ENCODE measurements at places on chromosomes 6 and 20.

- no peak for DNase-seq
Observed at GRCh38 chr6:131060311-131060710, 2.7 kb downstream of the EPB41L2 start.

DNA sequence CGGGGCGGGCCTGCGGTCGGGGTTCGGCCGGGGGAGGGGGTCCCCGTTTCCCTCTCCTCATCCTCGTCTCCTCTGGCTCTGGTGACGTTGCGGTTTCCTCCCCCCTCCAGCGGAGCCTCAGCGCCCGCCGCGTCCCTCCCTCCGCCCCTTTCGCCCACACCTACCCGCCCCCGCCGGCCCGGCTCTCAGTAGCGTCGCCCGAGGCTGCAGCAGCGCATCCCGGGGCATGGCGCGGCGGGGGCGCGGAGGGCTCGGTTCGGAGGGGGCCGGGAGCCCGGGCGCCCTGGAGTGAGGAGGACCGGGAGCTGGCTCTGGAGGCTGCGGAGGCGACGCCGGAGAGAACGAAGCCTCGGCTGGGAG lies at the start of gene DSE:
TSS of gene DSE (plus strand) at position 188 of the 360 bp plus-strand sequence. CDS start 28,304 bp downstream, outside the sequence.
- no peak for DNase-seq

DNA sequence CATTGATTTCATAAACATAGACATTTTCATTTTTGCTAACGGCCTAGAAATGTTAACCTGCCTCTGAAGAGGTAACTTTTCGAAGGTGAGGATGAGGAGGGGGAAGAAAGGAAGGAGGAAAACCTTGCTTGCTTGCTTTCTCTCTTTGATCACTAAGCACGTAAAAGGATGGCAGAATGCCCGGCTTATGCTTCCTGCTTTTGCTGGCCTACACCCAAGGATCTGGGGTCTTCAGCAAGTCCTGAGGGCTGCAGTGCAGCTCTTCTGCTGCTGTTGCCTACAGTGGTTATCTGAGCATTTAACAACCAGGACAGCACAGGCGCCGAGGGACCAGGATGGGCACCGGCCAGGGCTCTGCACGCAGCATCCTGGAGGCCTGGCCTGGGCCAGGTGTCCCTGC lies 150.8 kb upstream of the TAB2 start:
- no peak for DNase-seq

GRCh38 chr20:60381643-60382400 lies 423.6 kb downstream of the CDH26 start:
- no peak for DNase-seq

GRCh38 chr20:51934301-51935002 lies 132.1 kb upstream of the SALL4 start:
- DNase-seq: no peak

- DNase-seq: no peak
Observed at GRCh38 chr6:114634016-114634415, 291.2 kb upstream of the HS3ST5 start.

DNA sequence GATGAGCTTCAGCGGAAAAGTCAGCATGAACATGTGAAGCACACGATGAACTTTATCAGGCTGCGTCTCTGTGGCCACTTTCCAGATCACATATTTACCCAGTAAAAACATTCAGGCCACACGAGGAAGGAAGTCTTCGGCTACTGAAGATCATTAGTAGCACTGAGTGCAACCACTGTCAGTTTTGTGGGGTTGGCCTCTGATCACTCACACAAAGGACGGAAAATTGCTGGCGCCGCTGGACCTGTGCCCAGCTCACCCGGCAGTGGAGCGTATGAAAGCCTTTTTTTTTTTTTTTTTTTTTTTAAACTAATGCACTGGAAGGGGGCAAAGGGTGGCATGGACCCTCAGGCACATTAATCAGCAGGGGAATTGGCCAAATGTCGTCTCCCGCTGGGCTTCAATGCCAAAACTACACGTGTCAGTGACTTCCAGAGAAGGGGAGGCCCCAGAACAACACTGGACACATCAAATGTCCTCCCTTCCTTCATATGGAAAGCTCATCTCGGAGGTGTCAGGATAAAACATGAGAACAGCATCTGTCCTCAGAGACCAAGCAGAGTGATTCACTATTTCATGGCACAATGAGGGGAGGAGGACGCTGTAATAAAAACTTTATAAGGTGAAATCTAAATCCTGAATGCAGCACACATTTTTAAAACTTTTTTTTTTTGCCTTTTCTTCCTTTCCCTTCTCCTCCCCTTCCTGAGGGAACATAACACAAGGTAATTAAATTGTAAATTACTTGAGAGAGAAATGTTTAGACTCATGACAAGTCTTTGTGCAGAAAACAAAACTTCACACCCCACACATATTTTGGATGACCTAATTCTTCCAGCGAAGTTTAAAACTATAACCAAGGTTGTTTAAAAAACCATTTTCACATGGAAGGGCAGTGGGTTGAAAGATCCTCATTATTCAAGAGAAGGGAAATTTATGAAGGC lies 223.4 kb downstream of the FOXC1 start:
- no peak for DNase-seq

- no peak for DNase-seq
Observed at GRCh38 chr6:27593200-27593818, 120.4 kb upstream of the ZNF184 start.

GRCh38 chr20:8045946-8046345 lies 26.4 kb upstream of the TMX4 start:
- no peak for DNase-seq

GRCh38 chr6:104527311-104527710 lies 332.4 kb downstream of the HACE1 start:
- no peak for DNase-seq

- no peak for DNase-seq
Observed at GRCh38 chr6:44132476-44132875, 5.1 kb downstream of the TMEM63B start.

DNA sequence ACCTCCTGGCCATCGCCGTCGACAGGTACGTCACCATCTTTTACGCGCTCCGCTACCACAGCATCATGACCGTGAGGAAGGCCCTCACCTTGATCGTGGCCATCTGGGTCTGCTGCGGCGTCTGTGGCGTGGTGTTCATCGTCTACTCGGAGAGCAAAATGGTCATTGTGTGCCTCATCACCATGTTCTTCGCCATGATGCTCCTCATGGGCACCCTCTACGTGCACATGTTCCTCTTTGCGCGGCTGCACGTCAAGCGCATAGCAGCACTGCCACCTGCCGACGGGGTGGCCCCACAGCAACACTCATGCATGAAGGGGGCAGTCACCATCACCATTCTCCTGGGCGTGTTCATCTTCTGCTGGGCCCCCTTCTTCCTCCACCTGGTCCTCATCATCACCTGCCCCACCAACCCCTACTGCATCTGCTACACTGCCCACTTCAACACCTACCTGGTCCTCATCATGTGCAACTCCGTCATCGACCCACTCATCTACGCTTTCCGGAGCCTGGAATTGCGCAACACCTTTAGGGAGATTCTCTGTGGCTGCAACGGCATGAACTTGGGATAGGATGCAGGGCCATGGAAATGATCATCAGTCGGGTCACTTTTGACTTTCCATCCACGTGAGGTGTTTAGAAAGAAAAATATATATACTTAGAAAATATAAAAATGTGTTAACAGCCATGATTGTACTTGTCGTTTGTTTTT lies 868 bp downstream of the MC3R start:
- DNase-seq: no peak

- DNase-seq: no peak
Observed at GRCh38 chr6:163741743-163742363, 327.3 kb downstream of the QKI start.

DNA sequence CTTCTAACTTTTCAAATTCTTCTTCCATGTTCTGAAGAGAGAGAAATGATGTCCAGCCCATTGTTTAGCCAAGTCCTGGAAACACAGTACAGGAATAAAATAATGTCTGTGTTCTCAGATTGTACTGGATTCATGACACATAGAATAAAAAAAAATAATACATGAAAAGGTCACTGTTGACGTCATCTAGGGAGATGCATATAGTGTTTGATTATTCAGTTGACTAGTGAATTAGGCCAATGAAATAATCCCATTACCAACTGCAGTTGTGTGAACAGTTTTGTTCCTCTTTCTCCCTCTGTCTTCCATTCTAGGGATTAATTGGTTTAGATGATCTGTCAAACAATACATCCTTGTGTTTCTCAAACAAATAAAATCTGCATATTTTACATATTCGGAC lies 222.8 kb downstream of the ALDH8A1 start:
- DNase-seq: no peak

DNA sequence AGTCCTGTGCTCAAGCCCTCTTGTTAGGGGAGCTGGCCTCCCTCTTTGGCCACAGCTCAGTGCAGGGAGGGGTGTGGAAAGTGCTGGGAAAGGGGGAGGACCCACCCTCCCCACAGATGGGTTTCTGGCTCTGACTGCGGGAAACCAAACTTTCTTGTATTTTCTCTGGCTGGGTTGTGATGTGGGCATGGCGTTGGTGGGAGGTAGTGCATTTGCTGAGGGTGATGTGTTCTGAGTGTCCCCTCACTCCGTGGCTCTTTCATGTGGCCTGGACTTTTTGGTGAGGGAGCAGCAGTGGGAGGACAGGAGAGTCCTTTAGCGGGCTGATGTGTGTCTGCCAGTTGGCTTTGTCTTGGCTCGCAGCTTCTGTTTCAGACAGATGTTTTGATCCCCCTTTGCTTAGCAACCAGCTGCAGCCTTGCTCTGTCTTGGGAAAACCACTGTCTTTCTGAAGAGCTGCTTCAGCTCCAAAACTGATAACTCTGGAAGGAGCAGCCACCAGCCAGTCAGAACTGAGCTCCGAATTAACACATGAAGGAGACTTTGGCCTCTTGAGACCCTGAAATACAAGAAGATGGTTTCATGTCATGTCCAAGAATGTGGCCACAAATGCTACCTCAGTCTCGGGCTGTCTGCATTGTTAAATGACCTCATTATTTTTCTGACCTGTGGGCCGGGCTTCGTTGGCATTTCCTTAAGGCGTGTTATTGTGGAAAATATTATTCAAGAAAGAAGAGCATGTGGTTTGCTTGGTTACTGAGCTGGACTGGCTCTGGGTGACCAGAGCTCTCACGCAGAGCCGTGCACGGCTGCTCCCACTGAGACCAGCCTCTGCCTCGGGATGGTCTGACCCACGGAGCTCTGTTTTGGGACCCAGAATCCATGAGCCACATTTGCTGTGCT lies 21.5 kb downstream of the SYNJ2 start:
- DNase-seq: no peak

DNA sequence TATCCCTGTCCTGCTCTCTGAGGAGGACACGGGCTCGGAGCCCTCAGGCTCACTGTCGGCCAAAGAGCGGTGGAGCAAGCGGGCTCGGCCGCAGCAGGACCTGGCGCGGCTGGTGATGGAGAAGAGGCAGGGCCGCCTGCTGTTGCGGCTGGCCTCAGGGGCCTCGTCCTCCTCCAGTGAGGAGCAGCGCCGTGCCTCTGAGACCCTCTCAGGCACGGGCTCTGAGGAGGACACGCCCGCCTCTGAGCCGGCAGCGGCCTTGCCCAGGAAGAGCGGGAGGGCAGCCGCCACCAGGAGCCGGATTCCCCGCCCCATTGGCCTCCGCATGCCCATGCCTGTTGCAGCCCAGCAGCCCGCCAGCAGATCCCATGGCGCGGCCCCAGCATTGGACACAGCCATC lies 14.2 kb upstream of the SLC22A7 start:
- DNase-seq: no peak

- no peak for DNase-seq
Observed at GRCh38 chr6:26431258-26432172, 8.8 kb upstream of the BTN3A3 start.

- DNase-seq: no peak
Observed at GRCh38 chr6:167058261-167058660, 59.1 kb downstream of the CEP43 start.

DNA sequence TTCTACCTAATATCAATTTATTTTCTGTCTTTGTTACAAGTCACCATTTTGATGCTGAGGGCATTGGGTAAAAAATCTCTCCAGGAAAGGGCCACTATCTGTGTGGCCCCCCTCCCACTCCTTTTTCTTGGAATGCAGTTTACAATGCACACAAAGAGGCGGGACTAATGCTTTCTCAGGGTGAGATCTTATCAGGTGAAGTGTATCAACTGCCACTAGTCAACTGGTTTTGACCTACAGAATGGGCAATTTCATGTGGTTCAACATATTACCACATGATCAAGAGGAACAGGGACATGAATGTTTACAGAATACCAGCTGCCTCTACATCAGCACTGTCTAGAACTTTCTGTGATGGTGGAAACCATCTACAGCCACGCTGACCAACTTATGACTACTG lies 3.7 kb downstream of the RRBP1 start:
- no peak for DNase-seq

GRCh38 chr20:62953839-62954703 lies 1.6 kb downstream of the SLC17A9 start:
- no peak for DNase-seq

GRCh38 chr6:24194978-24195700 lies 69.1 kb downstream of the NRSN1 start:
- no peak for DNase-seq

DNA sequence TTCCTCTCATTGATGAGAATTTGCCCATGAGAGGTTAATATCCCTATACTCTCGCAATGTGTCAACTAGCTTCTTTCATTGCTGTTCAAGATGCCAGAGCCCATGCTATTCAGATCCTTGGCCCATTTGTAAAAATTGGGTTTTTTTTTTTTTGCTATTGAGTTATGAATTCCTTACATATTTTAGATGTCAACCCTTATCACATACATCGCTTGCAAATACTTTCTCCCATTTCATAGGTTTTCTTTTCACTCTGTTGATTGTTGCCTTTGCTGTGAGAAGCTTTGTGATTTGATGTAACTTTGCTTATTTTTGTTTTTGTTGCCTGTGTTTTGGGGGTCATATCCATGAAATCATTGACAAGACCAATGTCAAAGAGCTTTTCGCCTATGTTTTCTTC lies 32.2 kb upstream of the IPCEF1 start:
- DNase-seq: no peak

DNA sequence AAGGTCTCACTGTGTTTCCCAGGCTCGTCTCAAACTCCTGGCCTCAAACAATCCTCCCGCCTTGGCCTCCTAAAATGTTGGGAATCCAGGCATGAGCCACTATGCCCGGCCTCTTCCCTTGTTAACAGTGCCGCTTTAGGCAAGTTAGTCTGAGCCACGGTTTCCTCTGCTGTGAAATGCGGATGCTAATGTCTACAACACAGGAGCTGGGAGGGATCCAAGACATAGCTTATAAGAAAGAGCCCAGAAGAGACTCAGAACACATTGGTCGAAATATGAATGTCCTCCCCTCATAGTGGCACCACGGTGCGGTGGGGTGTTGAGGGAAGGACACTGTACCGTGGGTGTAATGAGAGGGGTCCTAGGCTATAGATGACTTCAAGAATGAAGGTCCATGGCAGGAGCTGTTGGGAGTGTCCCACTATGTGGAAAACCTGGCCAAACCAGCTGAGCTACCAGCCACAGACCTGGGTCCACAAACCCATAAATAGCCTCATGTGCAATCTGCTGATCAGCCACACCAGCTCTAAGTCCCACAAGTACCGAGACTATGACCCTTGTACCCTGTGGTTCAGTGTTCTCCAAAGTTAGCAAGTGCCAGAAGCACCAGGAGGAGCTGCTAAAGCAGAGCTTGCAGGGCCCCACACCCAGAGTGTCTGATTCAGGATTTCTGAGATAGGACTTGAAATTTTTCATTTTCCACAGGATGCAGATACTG lies 57.8 kb upstream of the ZFAND3 start:
- DNase-seq: no peak

Measured in stimulated activated CD4-positive, alpha-beta T cell treated with anti-CD3 and anti-CD28 coated beads, Interleukin-1b, Interleukin-23, amount 100 ng/mL, for 24 hours (primary cell).